ENCODE measurements at places on chromosomes 1 and 21. TPM values are rescaled to one million over a fixed set of nuclear protein-coding genes. Genes with fewer than 3 reads are reported as not detected.

GRCh38 chr1:224387302-224387912 lies 30.7 kb downstream of the CNIH4 start:
- no peak for DNase-seq

DNA sequence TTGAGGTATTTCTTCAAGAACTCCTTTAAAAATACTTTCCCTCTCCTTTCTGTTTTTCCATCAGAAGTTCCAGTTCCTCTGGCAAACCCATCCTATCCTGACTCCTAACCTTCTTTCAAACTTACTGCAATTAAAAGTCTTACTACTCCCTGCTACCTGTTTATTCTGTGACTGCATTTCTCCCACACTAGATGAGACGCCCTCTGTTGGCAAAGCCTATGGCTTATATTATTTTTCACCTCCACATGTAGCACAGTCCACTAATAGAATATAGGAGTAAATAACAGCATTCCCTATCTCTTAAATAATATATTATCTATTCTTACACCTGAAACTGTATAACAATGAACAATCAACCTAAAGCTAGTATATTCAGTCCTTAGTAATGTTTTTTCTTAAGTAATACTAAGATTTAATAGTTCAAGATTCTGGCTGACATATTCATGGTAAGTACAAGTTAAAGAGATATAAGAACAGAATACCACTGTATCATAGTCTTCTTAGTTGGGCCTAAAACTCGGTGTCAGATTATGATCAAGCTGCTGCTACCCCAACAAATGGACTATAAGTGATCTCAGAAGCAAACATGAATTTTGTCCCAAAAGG lies 54.8 kb downstream of the RAB3GAP2 start:
- DNase-seq, result no peak

DNA sequence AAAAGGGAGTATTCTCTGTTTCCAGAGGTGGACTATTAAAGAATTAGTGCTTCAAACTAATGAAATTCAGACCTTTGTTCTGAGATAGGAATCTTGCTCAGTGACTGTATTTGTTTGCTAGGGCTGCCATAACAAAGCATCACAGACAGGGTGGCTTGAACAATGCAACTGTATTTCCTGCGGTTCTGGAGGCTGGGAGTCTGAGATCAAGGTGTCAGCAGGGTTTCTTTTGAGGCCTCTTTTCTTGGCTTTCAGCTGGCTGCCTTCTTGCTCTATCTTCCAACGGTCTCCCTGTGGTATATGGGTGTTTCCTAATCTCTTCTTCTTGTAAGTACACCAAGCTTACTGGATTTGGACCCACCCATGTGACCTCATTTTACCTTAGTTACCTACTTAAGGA lies 264.6 kb upstream of the PROX1 start:
- no peak for DNase-seq

DNA sequence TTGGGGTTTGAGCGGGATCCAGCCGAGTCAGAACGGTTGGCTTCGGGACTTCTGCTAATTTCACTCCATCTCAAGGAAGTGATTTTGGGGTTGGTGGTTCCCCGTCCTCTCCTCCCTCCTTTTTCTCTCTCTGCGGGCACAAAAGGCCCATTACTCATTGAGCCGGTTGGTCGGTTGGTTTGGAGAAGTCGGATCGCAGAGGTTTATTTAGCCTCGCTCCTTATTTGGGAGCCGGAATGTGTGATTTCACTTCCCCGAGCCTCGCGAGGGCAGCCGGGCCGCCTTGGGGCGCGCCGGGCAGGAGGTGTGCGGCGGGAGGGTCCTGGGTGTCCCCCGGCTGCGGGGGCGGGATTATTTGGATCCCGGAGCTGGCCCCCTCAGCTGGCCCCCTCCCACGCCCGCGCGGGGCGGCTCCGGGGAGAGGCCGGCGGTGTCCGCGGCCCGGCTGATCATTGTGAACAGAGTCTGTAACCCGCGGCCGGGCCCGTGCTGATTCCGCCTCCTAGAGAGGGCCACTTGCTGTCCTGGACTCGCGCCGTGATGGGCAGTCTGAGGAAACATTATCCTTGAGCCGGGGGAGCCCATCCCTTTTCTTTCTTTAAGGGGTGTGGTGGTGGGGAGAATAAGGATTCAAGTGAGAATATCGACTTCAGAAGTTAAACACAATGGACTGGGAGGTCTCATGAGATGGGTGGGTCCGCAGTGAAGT lies 1.2 kb downstream of the MAPKAPK2 start:
- no peak for DNase-seq

DNA sequence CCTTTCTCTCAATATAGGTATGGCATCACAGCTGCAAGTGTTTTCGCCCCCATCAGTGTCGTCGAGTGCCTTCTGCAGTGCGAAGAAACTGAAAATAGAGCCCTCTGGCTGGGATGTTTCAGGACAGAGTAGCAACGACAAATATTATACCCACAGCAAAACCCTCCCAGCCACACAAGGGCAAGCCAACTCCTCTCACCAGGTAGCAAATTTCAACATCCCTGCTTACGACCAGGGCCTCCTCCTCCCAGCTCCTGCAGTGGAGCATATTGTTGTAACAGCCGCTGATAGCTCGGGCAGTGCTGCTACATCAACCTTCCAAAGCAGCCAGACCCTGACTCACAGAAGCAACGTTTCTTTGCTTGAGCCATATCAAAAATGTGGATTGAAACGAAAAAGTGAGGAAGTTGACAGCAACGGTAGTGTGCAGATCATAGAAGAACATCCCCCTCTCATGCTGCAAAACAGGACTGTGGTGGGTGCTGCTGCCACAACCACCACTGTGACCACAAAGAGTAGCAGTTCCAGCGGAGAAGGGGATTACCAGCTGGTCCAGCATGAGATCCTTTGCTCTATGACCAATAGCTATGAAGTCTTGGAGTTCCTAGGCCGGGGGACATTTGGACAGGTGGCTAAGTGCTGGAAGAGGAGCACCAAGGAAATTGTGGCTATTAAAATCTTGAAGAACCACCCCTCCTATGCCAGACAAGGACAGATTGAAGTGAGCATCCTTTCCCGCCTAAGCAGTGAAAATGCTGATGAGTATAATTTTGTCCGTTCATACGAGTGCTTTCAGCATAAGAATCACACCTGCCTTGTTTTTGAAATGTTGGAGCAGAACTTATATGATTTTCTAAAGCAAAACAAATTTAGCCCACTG lies 11.5 kb downstream of the HIPK1 start:
- no peak for DNase-seq

GRCh38 chr1:40860706-40861223 lies 1.4 kb downstream of the CITED4 start:
- no peak for DNase-seq

DNA sequence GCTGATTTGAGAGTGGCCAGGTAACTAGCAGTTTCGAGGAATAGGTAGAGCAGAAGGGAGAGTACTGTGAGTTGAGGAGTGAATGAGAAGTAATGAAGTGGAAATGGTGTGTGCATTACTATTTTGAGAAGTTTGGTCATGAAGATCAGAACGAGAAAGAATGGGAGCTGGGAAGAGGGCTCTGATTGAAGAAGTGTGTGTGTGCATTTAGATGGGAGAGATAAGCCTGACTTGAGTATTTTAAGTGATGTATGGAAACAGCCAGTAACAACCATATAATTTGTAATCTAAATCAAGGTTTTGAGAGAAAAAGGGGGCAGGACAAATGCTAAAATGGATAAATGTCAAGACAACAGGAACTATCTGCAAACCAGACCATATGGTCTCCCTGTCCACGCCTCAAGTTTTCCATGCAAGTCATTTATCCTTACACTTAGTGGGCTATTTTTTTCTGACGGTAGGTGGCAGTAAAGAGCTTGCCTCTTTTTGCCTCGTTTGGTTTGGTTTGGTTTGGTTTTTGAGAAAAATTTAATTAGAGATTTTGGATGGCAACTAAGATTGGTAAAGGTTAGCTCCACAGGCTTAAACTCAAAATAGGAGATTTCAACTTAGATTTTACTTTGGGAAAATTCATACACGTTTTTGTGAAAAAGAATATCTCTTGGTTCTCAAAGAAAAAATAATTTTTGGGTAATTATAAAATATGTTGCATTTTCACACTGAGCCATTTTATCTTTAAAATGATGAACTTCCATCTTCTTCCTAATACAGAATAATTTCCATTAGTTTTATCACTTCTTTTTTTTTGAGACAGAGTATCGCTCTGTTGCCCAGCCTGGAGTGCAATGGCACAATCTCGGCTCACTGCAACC lies 9.5 kb upstream of the B3GALNT2 start:
- peak; percentile 64 for DNase-seq

- DNase-seq, result no peak
Observed at GRCh38 chr1:66217021-66217420, 316.9 kb upstream of the SGIP1 start.

DNA sequence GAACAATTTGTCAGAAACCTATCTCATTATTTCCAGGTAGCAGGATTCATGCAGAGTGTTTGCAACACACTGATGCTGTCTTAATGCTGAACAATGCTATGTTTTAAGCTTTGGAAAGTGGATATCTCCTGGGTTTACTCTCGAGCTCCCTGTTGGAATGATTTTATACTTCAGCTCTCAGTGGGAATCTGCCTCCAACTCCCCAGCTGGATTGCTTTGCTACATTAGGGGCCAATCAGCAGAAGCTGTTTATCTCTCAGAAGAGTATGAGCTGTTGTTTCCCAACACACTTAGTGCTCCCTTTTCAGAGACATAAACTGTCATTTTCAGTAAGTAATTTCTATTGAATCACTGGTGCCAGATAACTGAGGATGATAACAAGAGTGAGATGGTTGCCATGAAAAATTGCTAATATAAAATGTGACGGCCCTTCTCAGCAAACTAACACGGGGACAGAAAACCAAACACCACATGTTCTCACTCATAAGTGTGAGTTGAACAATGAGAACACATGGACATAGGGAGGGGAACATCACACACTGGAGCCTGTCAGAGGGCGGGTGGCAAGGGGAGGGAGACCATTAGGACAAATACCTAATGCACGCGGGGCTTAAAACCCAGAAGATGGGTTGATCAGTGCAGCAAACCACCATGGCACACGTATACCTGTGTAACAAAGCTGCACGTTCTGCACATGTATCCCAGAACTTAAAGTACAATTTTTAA lies 265.9 kb upstream of the RUNX1 start:
- DNase-seq, result no peak

GRCh38 chr1:156969496-156969895 lies 49.1 kb downstream of the LRRC71 start:
- DNase-seq, result no peak

- no peak for DNase-seq
Observed at GRCh38 chr1:89529196-89529595, 4.6 kb downstream of the LRRC8B start.

DNA sequence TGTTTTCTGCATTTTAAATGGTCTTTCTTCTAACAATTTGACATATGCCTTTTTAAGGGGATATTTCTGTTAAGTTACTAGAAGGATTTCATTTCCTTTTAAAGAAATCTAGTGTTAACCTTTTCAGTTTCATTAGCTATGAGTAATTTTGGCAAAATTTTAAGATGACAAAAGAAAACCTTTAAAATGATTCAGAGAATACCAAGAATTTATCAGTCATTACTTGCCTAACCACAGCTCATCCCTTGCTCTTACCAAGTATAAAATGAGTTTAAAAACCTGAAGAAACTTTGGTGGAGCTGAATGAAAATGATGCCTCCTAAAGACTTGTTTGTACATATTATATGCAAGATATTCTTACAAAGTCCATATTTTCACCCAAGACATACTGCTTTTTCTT lies 101.7 kb downstream of the NEK7 start:
- DNase-seq, result no peak

DNA sequence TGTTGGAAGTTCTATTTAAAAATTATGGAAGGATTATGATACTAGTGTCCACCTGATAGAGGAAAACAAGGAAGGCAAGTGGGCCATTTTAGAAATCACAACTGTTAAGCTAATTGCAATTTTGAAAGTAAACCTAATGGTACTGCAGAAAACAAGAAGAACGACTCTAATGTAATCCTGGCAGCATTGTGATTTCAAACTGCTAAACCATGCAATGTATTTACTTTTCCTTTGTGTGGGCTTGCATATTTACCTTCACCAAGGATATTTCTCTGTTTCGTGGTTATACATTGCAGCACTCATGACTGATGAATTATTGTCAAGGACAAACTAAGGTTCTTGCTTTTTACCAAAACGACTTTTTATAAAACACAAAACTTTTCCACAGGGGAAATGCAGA lies 88.1 kb downstream of the TM2D1 start:
- no peak for DNase-seq

DNA sequence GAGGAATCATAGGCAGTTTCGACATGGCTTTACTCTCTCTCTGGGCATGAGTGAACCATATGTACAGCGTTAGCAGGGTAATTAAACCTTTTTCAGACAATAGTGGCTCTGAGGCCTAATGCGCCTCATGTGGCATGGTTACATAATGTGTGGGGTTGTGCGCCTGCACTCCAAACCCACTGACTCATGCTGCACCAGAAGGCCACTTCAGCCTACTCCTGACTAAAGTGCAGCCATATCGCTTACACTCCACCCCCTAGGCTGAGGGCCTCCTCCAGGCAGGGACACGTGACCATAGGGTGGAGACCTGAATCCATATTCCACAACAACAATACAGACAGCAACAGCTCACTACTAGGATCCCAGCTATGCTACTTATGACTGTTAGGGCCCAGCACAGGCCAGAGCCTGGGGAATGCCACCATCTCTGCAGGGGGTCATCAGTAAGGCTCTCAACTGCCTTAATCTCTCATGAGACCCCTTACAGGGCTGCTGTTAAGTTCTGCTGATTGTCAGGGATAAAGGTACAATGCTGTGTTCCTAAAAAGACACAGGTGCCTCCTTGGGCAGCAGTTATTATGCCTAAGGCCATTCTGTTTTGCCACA lies 13.4 kb upstream of the ODF2L start:
- no peak for DNase-seq

GRCh38 chr1:211411639-211412038 lies 80.3 kb downstream of the RD3 start:
- DNase-seq, result no peak

DNA sequence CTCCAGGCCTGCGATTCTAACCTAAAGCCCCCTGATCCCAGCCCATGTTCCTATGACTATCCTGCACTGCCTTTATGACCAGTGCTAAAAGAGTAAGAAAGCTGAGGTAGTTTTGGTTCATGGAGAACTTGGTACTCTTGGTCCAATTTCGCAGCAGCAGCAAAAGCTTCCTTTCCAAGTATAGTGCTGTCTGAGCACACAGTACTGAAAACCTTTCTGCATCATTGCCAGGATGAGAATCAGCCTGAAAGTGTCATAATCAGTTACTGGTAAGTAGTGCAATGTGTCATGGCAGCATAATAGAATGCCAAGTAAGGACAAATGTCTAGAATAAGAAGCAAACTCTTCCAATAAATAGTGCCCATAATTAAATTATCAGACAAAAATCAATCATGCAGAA lies 889.6 kb upstream of the ADGRL4 start:
- DNase-seq, result no peak

DNA sequence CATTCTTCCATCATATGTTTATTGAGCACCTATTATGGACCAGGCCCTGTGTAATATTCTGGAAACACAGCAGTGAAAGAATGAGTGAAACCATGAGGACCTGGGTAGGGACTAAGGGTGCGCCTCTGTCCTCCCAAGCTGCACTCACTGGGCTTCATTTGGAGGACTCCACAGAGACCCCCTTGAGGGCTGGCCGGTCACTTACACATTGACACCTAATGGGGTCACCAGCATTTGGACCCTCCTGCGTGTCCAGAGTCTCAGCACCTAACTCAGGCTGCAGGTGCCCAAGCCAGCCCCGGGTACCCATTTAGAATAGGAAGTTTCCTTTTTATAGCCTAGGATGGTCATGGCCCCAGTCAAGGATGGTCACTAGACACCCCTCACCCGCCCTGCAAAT lies 2.8 kb upstream of the FNDC5 start:
- DNase-seq, result no peak

- DNase-seq, result peak; percentile 85
Observed at GRCh38 chr1:28296401-28297261, 32.2 kb upstream of the MED18 start.

XKR8 gene
- polyA plus RNA-seq, result 10.0 TPM

EXTL1 gene
- 1.5 TPM for polyA plus RNA-seq

CELA3B gene
- not detected for polyA plus RNA-seq

TCEA3 gene
- polyA plus RNA-seq, result 49.2 TPM

FABP3 gene
- polyA plus RNA-seq, result 92.7 TPM
